ENCODE measurements at places on chromosomes 2 and 18. TPM values are rescaled to one million over a fixed set of nuclear protein-coding genes. Genes with fewer than 3 reads are reported as not detected.

LCT gene
- total RNA-seq: not detected

POTEJ gene
- not detected for total RNA-seq

DNA sequence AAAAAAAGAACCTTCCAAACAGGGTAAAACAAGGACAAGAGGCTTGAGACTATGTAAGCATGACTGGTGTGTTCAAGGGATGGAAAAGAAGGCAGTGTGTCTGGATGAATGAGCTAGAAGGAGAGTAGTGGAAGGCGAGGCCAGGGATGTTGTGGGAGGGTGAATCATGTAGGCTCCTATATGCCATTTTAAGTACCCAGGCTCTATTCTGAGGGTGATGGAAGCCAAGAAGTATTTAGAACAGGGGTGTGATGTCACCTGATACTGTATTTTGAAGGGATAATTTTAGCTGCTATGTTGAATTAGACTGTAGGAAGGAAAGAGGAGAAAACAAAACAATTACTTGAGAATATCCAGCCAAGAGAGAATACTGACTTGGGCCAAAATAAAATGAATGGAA is 524.7 kb upstream of the CRIM1 start:
- DNase-seq: no peak

HOXD8 gene
- 13.9 TPM for total RNA-seq

DNA sequence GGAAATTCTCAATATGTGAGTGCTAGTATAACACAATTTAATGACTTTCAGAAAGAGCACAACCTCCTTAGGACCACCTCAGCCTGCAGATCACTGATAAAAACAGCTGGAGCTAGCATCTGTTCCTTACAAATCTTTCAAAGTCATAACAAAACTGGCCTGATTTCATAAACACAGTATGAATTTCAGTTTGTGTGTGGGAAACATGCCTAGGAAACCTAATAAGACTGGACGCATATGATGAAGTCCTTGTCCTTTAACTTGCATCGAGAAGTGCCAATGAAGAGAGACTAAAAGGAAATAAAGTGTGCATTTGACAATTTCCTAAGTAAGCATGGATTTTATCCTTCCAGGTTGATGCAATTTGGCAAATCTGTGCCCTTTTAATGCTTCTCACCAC is 74.1 kb upstream of the KLHL14 start:
- no peak for DNase-seq

CXCR2 gene
- total RNA-seq: not detected

DNA sequence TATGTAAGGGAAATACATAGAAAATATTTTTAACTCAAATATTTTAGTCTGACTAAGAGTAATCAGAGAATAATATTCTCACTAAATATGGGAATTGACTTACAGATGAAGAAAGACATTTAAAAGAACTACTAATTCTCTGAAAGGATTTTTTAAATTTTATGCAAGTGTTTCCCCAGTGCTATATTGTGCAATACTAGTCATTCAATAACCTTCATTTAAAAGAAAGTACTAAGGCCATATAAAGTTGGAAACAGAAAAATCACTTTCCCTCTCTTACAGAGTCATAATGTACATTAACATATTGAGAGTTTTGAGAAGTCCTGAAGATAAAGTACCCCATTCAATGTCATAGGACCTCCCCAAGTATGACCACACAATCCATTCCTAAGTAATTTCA is 584.6 kb upstream of the ACVR2A start:
- DNase-seq: no peak

DNA sequence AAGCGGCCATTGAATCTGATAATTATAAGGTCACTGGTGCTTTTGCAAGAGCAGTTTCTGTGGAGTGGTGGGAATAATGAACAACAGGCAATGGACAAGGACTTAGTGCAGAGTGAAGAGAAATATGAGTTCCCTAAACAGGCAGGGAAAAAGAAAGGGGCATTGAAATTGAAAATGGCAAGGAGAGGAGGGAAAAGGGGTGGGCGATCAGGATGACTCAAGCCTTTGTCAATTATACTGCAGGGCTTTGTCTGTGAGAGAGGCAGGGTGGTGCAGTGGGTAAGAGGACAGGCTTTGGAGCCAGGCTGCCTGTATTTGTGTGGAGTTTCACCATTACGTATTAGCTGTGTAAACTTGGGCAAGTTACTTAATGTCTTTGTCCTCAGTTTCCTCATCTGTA is 29.5 kb upstream of the PAIP2B start:
- no peak for DNase-seq

DNA sequence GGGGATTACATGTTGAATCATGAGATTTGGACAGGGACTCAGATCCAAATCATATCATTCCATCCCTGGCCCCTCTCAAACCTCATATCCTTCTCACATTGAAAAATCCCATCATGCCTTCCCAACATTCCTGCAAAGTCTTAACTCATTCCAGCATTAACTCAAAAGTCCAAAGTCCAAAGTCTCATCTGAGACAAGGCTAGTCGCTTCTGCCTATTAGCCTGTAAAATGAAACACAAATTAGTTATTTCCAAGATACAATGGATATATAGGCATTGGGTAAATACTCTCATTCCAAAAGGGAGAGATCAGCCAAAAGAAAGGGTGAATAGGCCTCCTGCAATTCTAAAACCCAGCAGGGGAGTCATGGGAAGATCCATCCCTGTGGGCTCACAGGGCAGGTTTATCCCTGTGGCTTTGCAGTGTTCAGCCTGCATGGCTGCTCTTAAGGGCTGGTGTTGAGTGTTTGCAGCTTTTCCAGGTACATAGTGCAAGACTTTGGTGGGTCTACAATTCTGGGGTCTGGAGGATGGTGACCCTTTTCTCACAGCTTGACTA is 21.2 kb upstream of the SLC14A1 start:
- DNase-seq: no peak

CFAP53 gene
- total RNA-seq: not detected

DNA sequence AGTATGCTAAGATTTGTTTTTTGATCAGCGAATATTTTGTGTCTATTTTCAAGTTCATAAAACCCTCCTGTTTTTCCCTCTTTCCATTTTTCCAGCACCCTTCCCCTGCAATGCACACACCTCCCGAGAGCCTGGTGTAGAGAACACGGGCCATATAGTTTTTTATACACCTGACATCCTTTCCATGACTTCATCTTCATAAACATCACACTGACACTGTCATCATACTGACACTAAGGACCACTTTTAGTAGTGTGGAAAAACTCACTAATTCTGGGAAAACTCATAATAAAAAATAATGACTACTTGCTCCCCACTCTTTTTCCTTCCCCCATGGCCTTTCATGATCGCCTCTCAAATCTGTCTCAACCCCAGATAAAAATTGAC is 70.2 kb downstream of the EPHA4 start:
- DNase-seq: no peak

RGPD4 gene
- total RNA-seq: not detected

DNA sequence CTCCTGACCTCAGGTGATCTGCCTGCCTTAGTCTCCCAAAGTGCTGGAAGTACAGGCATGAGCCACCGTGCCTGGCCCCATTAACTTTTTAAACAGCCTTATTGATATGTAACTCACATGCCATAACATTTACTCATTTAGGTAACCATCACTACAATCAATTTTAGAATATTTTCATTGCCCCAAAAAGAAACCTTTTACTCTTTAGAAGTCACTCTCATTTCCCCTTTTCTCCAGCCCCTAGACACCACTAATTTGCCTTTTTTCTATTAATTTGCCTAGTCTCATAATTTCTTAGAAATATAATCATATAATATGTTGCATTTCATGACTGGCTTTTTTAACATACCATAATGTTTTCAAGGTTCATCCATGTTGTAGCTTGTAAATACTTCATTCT is 57.2 kb upstream of the TACR1 start:
- no peak for DNase-seq

GRCh38 chr2:152548111-152548875 is 169.0 kb downstream of the PRPF40A start:
- no peak for DNase-seq

DNA sequence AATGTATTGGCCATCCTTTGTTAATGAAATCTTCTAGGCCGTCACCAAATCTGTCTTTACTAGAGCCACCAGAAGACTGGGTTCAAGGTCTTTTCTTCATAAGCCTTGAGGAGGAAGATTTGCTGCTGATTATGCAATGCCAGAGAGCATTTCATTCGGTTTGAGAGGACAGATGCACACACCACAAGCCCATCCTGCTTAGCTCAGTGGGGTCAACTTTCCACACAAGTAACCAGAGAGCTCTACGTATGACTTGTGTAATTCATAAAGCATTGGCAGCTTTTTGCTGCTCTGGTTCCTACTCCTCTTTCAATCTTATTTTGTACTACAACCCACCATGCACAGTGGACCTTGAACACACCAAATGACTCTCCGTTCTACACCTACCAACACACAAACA is 106.9 kb downstream of the OSR1 start:
- DNase-seq: no peak

SERPINB5 gene
- total RNA-seq: not detected

GRCh38 chr18:42675810-42676209 is 439.7 kb downstream of the RIT2 start:
- DNase-seq: no peak

LRRTM4 gene
- 0.81 TPM for total RNA-seq

SLC4A3 gene
- 5.0 TPM for total RNA-seq

DNA sequence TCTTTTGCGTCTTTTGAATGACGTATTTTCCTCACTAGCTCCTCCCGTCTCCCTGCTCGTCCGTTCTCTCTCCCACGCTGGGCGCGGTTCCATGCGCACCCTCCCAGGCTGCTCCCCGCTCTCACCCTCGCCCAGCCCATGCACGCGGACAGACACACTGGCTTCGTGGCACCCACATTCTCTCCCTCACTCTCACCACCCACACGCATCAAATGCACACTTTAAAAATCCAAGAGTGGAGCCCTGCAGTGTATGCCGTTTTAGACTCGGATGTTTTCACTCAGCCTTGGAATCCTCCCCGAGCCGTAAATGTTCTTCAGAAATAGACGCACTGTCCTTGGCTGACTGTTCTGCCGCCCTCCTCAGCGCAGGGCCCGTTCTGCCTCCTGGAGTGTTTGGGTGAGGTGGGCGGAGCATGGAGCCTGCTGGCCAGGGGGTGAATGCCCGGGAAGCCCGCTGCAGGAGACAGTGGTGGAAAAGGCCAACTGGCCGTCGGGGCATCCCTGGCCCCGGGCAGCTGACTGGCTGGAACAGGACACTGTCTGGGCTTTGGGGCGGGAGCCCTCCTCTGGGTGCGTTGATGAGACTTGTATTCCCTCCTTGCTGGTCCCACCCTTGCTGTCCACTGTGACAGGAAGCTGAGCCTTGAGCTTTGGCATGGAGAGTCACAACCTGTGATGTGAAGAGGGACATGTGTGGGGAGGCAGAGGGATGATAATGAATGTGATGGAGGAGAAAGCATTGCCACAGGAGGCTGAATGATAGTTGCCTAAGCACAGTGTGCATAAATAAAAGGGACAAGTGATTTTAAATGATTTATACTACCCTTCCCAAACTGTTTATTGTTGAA is 35.4 kb upstream of the LYPD6B start:
- no peak for DNase-seq

TRIM43 gene
- total RNA-seq: not detected

ANKAR gene
- total RNA-seq: 27.7 TPM

DNA sequence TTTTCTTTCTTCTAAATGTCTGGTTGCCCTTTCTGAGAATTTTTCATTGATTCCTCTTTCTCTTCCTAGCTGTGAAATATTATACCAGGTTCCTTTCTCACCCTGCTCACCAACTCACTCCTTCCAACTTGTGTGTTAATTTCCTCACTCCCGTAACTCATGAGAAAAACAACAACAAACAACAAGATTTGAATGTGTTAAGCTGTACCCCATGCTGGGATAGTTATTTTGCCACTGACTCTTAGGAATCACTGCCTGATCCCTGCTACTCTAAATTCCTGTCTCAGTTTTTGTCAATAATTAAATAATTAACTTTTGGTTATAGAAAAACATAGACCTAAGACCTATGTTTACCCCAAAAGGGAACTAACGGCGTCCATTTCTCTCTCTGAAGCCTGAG is 242.7 kb downstream of the DPP10 start:
- no peak for DNase-seq

Data from sigmoid colon (tissue), 7 donors.